Keratinocyte (primary cell): ENCODE measurements at places on chromosomes 4 and X.

DNA sequence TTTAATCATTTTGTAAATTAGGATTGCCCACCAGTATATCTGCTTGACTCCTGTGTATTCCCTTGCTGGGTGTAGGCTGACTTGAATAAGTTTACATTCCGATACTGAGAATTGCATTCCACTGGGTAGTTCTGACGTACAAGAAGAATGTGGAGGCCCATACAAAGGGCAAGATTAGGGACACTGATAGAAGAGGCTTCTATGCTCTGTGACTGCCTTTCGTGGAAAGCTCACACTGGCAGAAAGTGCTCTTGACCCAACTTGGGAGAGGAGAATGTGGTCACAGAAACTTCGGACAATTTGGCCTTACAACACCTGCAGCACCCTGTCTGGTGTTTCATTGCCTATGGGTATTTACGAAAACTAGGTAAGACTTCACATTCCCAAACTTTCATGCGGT lies 126.3 kb downstream of the RAPGEF2 start:
- no peaks in the 10 kb centered on the region for H3K36me3 ChIP-seq
- peak; percentile 28 for DNase-seq
- peak overlapping the region; percentile 81 for H3K4me3 ChIP-seq
- no peaks in the 10 kb centered on the region for H3K27me3 ChIP-seq
- H3K27ac ChIP-seq = peak overlapping the region; percentile 77

DNA sequence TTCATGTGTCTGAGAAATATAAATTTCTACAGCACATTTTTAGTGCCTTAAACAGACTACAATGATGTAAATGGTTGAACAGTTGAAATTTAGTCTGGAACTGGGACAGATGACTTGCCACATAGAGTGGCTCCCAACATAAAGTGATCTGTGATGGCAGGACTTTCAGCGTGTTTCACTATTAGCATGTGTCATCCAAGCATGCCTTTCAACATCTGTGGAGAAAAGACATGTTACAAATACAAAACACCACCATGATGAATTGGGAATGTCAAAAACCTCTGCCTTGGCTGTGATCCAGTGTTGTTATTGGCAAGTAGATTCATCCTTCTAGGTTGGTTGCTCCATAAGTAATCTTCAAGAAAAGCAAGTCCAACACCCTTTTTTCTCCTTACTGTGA lies 348.7 kb downstream of the MAPK10 start:
- no peaks in the 10 kb centered on the region for H3K36me3 ChIP-seq
- no peaks in the 10 kb centered on the region for H3K27me3 ChIP-seq
- H3K27ac ChIP-seq = no peak overlapping the region
- no peaks in the 10 kb centered on the region for H3K4me1 ChIP-seq
- DNase-seq = no peak

GRCh38 chr4:148330724-148331123 lies 111.5 kb downstream of the NR3C2 start:
- no peaks in the 10 kb centered on the region for H3K27me3 ChIP-seq
- H3K4me3 ChIP-seq = no peak overlapping the region
- H3K36me3 ChIP-seq = no peaks in the 10 kb centered on the region

GRCh38 chrX:2901367-2902036 lies 27.6 kb downstream of the ARSD start:
- peaks cover 18% of the 10 kb centered on the region for H3K4me1 ChIP-seq
- no peak overlapping the region for H3K4me3 ChIP-seq
- no peaks in the 10 kb centered on the region for H3K27me3 ChIP-seq
- H3K36me3 ChIP-seq = no peaks in the 10 kb centered on the region
- DNase-seq = no peak

- DNase-seq = no peak
- H3K27ac ChIP-seq = peak within 1 kb of the TSS; percentile 95
- H3K4me3 ChIP-seq = peak within 1 kb of the TSS; percentile 91
- H3K4me1 ChIP-seq = peaks cover 17% of the 10 kb centered on the region
Measured at GRCh38 chr4:77156912-77157858, at the start of gene CCNG2. Gene CCNG2 (plus strand): TSS chr4:77157207. CDS start chr4:77158533, 1,326 bp downstream.

GRCh38 chrX:88584283-88584682 lies 162.7 kb upstream of the CPXCR1 start:
- DNase-seq = no peak
- H3K4me3 ChIP-seq = no peak overlapping the region
- no peaks in the 10 kb centered on the region for H3K36me3 ChIP-seq
- H3K4me1 ChIP-seq = no peaks in the 10 kb centered on the region
- H3K27ac ChIP-seq = no peak overlapping the region
- H3K27me3 ChIP-seq = no peaks in the 10 kb centered on the region

DNA sequence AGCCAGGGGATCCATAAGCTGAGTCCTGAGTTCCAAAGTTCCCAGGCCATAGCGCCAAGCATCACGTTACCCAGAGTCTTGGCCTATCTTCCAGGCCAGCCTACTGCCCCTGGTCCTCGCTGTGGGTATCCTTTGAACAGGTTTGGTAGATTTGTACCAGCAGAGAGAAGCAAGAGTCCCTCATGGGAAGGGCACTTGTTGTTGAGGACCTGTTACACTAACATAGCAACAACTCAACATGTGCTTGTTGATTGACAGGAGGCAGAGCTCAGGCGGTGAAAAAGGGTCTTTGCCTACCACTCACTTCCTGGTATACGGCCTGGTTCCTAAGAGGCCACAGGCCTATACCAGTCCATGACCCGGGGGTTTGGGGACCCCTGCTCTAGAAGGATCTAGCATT lies 138.4 kb downstream of the RASL11B start:
- no peaks in the 10 kb centered on the region for H3K4me1 ChIP-seq
- no peaks in the 10 kb centered on the region for H3K27me3 ChIP-seq
- no peak overlapping the region for H3K4me3 ChIP-seq
- no peak for DNase-seq
- H3K36me3 ChIP-seq = no peaks in the 10 kb centered on the region

DNA sequence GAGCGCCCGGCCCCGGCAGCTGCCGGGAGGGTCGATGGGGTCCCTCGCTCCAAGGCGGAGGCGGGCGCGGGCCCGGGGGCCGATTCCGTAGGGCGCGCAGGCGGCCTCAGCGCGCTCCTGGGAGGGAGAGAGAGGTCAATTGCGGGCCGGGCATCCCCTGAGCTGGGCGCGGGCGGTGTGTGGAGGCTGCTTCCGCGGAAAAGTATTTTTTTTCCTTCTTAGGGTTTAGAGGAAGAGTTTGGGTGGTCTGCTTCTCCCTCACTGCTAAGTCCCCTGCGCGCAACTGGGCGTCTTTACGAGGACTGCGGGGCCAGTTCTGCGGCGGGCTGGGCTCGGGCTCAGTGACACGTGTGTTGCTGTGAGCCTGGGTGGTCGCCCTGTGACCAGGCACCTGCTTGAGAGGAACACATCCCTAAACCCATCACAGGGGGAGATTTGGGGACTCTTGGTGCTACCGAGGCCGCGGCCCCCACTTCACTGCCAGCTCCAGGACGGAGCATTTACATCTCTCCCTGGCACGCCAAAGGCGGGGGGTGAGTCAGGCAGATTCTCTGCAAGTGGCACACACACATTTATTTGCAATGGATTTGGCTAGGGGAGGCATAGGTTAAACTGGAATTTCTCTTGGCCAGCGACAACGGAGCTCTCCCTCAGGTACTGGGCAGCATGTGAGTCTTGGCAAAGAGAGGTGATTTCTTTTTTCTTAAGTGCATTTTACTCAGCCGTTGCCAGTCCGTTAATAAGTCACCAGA lies 151.2 kb upstream of the SLC4A4 start:
- H3K27ac ChIP-seq = no peak overlapping the region
- peaks cover 44% of the 10 kb centered on the region for H3K27me3 ChIP-seq
- H3K4me3 ChIP-seq = peak overlapping the region; percentile 58
- no peak for DNase-seq

DNA sequence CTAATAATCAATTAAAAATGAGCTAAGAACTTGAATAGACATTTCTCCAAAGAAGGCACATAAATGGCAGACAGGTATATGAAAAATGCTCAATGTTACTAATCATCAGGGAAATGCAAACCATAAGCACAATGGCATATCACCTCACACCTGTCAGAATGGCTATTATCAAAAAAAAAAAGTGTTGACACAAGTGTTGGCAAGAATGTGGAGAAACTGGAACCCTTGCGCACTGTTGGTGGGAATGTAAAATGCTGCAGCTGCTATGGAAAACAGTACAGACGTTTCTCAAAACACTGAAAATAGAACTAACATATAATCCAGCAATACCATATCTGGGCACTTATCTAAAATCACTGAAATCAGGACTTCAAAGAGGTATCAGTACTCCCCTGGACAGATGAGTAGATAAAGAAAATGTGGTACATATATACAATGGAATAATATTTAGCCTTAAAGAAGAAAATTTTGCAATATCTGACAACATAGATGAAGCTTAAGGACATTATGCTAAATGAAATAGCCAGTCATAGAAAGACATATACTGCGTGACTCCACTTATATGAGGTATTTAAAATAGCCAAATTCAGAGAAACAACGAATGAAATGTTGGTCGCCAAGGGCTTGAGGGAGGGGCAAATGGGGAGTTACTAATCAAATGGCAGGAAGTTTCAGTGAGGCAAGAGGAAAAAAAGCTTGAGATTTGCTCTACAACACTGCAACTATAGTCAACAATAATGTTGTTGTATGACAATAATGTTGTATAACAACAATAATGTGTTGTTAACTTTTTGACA lies 175.5 kb downstream of the WDFY3 start:
- no peaks in the 10 kb centered on the region for H3K27me3 ChIP-seq
- no peaks in the 10 kb centered on the region for H3K4me1 ChIP-seq
- no peak overlapping the region for H3K27ac ChIP-seq
- no peak for DNase-seq
- H3K36me3 ChIP-seq = peaks cover 15% of the 10 kb centered on the region

GRCh38 chrX:140091125-140091886 lies 126.0 kb upstream of the CXorf66 start:
- peaks cover 17% of the 10 kb centered on the region for H3K27me3 ChIP-seq
- H3K27ac ChIP-seq = no peak overlapping the region
- no peaks in the 10 kb centered on the region for H3K36me3 ChIP-seq
- H3K4me1 ChIP-seq = no peaks in the 10 kb centered on the region
- DNase-seq = no peak

GRCh38 chr4:160983035-160983434 lies 1180.8 kb downstream of the FSTL5 start:
- H3K27ac ChIP-seq = no peak overlapping the region
- no peaks in the 10 kb centered on the region for H3K36me3 ChIP-seq
- no peak for DNase-seq
- no peaks in the 10 kb centered on the region for H3K27me3 ChIP-seq

DNA sequence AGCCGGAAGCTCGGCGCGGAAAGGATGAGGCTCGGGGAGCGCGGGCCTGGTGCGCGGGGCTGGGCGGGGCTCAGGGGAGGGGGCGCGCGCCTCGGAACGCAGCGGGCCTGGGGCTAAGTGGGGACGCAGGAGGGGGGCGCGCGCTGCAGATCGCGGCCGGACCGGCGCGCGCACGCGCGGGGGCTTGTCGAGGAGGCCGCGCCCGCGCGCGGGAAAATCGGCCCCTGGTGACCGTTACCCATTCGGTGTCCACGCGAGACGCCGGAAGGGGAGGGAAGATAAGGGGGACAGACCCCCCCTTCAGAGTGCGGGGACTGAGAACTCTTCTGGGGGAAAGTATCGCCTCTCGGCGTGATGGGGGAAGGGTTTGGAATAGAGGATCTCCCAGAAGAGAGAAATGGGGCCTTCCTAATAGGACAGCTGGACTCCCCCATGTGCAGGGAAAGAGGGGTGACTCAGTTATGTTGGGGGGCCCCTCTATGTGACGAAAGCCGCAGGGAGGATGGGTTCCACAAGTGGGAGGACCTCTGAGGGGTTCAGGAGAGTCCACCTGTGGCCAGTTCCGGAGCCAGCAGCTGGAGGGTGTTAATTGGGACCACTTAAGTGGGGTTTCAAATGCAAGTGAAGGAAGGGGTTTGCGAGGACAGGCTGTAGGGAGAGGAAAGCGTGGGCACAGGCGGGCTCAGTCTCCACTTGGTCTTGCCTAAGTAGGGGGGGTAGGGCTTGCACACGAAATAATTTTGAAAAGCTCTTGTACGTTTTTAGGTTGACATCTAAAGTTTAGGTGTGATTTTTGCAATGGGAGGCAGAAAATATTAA lies 584 bp downstream of the SUV39H1 start:
- H3K27ac ChIP-seq = peak overlapping the region; percentile 62
- peak overlapping the region; percentile 52 for H3K4me3 ChIP-seq
- no peaks in the 10 kb centered on the region for H3K27me3 ChIP-seq

DNA sequence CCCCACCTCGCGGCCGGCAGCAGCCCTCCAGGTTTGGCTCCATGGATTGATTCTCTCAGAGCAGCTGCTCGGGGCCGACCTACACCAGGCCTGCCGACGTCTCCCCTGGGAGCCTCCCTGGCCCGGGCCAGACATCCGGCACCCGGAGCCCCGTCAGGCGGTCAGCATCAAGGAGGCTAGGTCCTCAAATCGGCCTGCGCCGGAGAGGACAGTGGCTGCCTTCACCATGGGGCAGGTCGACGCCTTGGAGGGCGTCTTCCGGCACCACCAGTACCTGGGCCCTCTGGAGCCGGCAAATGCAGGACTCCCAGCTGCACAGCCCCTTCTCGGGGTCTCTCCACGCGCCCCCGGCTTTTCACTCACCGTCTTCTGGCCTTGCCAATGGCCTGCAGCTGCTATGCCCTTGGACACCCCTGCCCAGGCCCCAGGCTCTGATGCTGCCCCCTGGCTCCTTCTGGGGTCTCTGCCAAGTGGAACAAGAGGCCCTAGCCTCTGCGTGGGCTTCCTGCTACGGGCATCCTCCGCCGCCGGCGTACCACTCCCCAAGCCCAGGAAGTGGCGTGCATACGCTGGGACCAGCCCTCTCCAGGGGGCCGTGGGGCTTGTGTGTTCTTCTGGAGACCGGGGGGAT lies 341.8 kb downstream of the MAGEB5 start:
- H3K36me3 ChIP-seq = no peaks in the 10 kb centered on the region
- no peak overlapping the region for H3K4me3 ChIP-seq
- H3K27ac ChIP-seq = no peak overlapping the region
- no peaks in the 10 kb centered on the region for H3K4me1 ChIP-seq
- no peaks in the 10 kb centered on the region for H3K27me3 ChIP-seq
- no peak for DNase-seq

- H3K27ac ChIP-seq = no peak overlapping the region
- H3K4me1 ChIP-seq = no peaks in the 10 kb centered on the region
- DNase-seq = no peak
- H3K27me3 ChIP-seq = no peaks in the 10 kb centered on the region
- no peaks in the 10 kb centered on the region for H3K36me3 ChIP-seq
- no peak overlapping the region for H3K4me3 ChIP-seq
Measured at GRCh38 chr4:161702287-161702686, 461.5 kb downstream of the FSTL5 start.

DNA sequence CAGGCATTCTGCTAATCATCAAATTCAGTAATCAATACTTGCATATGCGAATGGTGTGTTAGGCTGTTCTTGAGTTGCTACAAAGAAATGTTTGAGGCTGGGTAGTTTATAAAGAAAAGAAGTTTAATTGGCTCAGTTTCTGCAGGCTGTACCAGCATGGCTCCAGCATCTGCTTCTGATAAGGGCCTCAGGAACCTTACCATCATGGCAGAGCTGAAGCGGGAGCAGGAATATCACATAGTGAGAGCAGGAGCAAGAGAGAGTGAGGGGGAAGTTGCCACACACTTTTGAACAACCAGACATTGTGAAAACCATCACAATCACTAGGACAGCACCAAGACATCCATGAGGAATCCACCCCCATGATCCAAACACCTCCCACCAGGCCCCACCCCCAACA lies 344.7 kb upstream of the FAM241A start:
- H3K27ac ChIP-seq = no peak overlapping the region
- no peak for DNase-seq
- no peaks in the 10 kb centered on the region for H3K27me3 ChIP-seq
- no peaks in the 10 kb centered on the region for H3K4me1 ChIP-seq
